ENCODE measurements at places on chromosomes 5 and 9. TPM values are rescaled to one million over a fixed set of nuclear protein-coding genes. Genes with fewer than 3 reads are reported as not detected.

DNA sequence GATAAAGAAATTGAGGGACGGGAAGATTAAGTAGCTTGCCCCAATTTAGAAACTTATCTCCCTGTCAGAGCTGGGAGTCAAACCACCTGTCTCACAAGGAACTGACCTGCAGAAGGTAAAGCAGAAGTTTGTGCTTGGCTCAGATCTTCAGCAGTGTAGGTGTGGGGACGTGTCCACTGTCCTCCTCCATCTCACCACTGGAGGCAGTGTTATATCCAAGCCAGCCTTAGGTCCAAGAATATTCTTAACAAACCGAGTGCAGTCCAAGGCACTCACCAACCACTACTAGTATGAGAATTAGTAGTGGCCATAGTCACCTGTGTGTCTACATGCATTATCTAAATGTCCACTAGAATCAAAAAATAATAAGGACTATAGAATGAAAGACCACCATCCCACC, 86.3 kb upstream of the IRX1 start:
- H3K27ac ChIP-seq = no peak overlapping the region
- DNase-seq = no peak
- no peaks in the 10 kb centered on the region for H3K4me1 ChIP-seq
- H3K27me3 ChIP-seq = no peaks in the 10 kb centered on the region
- no peak overlapping the region for H3K4me3 ChIP-seq

DNA sequence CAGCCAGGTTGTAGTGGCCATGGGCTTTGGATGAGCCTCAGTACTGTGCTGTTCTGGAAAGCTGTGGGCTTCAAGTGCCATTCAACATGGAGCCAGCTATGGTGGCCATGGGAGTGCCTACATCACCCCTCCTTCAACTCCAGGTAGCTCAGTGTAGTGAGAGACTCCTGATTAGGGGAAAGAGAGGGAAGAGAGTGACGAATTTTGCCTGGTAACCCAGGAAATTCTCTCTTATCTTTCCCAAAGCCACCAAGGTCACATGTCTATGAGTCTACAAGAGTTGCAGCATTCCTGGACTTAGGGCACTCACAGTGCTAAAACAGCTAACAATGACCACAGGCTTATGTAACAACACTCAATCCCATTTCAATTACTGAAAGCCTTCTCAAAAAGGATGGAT, 81.7 kb upstream of the SPTLC1 start:
- DNase-seq = no peak
- H3K4me1 ChIP-seq = no peaks in the 10 kb centered on the region
- no peak overlapping the region for H3K4me3 ChIP-seq
- H3K27ac ChIP-seq = no peak overlapping the region
- H3K27me3 ChIP-seq = no peaks in the 10 kb centered on the region

- no peak for DNase-seq
- no peak overlapping the region for H3K27ac ChIP-seq
- no peak overlapping the region for H3K4me3 ChIP-seq
- H3K36me3 ChIP-seq = no peaks in the 10 kb centered on the region
Observed at GRCh38 chr5:144254552-144254951, 83.9 kb downstream of the KCTD16 start.

DNA sequence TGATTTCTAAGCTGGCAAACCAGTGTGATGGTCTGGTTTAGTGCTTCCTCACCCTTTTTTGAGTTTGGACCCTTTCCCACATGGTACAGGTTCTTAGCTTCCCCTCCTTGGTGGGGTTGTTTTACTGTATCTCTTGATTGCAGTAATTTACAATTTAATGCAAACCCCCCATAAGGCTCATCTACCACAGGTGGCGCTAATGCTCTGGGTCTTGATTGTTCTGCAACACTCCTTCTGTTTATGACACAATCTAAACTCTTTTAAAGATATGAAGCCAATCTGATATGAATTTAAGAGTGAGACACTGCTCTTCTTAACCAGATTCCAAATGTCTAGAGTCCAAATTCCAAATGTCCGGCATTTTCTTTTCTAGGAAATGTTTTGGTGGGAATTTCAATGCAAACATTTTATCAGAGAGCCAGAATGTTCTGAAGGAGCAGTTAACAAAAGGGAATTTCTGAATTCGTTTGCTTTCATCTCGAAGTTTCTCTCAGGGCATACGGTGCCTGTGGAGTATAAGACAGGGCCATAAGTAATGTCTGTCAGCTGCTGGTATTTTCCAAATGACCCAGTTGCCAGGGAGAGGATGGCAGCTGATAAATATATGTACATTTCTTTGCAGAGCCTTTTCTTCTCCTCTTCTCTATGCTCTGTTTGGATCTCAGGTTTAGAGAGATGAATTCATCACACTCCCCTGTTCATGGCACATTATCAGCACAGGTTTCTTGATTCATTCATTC, 246.8 kb downstream of the ARHGAP26 start:
- peaks cover 4% of the 10 kb centered on the region for H3K4me1 ChIP-seq
- no peaks in the 10 kb centered on the region for H3K27me3 ChIP-seq
- H3K27ac ChIP-seq = no peak overlapping the region
- H3K36me3 ChIP-seq = no peaks in the 10 kb centered on the region
- no peak for DNase-seq

The IFNE gene
- not detected for total RNA-seq

DNA sequence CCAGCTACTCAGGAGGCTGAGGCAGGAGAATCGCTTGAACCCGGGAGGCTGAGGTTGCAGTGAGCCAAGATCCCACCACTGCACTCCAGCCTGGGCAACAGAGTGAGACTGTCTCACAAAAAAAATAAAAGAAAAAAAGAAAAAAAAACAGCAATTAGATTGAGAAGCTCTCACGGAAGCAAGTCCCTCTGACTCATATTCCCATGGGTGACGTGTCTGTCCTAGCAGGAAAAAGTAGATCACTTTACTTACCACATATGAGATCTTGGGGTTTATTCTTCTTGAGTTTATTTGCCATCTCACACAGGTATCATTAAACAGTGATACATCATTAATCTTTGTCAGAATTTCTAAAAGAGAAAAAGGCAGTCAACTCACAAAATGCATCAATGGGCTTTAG, 62.6 kb downstream of the SUSD1 start:
- H3K27ac ChIP-seq = no peak overlapping the region
- no peak overlapping the region for H3K4me3 ChIP-seq
- H3K27me3 ChIP-seq = no peaks in the 10 kb centered on the region
- no peak for DNase-seq

- H3K4me1 ChIP-seq = no peaks in the 10 kb centered on the region
- no peak overlapping the region for H3K4me3 ChIP-seq
- H3K36me3 ChIP-seq = no peaks in the 10 kb centered on the region
- no peak for DNase-seq
- H3K27ac ChIP-seq = no peak overlapping the region
- no peaks in the 10 kb centered on the region for H3K27me3 ChIP-seq
Observed at GRCh38 chr9:15104826-15105420, 194.7 kb upstream of the FREM1 start.

DNA sequence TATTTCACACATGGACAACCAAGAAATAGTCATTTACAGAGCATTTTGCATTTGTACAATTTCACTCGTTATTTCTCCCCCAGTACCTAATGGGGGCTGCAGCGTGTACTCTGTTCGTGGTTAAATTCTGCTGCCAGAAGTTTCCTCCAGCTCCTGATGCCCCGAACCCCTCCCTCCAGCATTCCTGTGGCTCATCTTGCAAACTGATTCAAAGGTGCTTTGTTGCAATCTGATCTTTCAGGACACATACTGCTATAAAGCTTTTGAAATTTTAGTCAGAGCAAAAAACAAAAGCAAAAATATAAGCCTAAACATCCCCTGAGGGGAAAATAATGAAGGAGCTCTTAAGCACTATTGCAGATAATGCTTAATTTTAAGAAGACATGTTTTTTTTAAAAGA, 27.7 kb downstream of the UBLCP1 start:
- H3K27ac ChIP-seq = no peak overlapping the region
- no peaks in the 10 kb centered on the region for H3K27me3 ChIP-seq
- H3K36me3 ChIP-seq = no peaks in the 10 kb centered on the region

- H3K4me3 ChIP-seq = no peak overlapping the region
- H3K27me3 ChIP-seq = no peaks in the 10 kb centered on the region
- H3K27ac ChIP-seq = no peak overlapping the region
- peaks cover 24% of the 10 kb centered on the region for H3K4me1 ChIP-seq
- DNase-seq = no peak
Observed at GRCh38 chr5:177468685-177469628, 4.5 kb downstream of the DBN1 start.

GRCh38 chr5:96128204-96128864, 166.7 kb upstream of the ELL2 start:
- no peak for DNase-seq
- no peaks in the 10 kb centered on the region for H3K36me3 ChIP-seq
- no peak overlapping the region for H3K4me3 ChIP-seq
- H3K27ac ChIP-seq = no peak overlapping the region
- no peaks in the 10 kb centered on the region for H3K27me3 ChIP-seq
- no peaks in the 10 kb centered on the region for H3K4me1 ChIP-seq

DNA sequence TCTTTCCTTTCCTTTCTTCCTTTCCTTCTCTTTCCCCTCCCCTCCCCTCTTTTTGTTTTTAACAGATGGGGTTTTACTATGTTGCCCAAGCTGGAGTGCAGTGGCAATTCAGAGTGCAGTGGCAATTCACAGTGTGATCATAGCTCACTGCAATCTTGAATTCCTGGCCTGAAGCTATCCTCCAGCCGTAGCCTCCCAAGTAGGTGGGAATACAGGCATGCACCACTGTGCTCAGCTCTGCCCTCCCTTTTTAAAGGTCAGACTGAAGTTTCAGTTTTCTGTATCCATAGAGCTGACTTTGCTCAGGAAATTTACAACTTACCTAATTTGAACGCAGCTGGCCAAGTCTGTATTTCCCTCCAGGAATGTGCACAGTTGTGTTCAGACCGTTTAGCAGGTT, 696 bp downstream of the CCL28 start:
- no peak for DNase-seq
- H3K27me3 ChIP-seq = no peaks in the 10 kb centered on the region
- H3K4me3 ChIP-seq = no peak overlapping the region
- no peak overlapping the region for H3K27ac ChIP-seq
- no peaks in the 10 kb centered on the region for H3K36me3 ChIP-seq

GRCh38 chr5:131297886-131298285, 34.0 kb downstream of the CDC42SE2 start:
- no peaks in the 10 kb centered on the region for H3K4me1 ChIP-seq
- no peak overlapping the region for H3K27ac ChIP-seq
- no peak for DNase-seq
- no peaks in the 10 kb centered on the region for H3K36me3 ChIP-seq

GRCh38 chr5:138925090-138925635, 50.0 kb upstream of the LRRTM2 start:
- no peak for DNase-seq
- no peaks in the 10 kb centered on the region for H3K27me3 ChIP-seq
- peaks cover 7% of the 10 kb centered on the region for H3K4me1 ChIP-seq

GRCh38 chr5:128378632-128379031, 159.4 kb downstream of the FBN2 start:
- no peak overlapping the region for H3K4me3 ChIP-seq
- H3K27me3 ChIP-seq = no peaks in the 10 kb centered on the region
- H3K27ac ChIP-seq = no peak overlapping the region
- DNase-seq = no peak

The SEMA6A gene
- 18.6 TPM for total RNA-seq

GRCh38 chr5:17127743-17128231, 89.6 kb upstream of the BASP1 start:
- no peaks in the 10 kb centered on the region for H3K27me3 ChIP-seq
- H3K4me1 ChIP-seq = no peaks in the 10 kb centered on the region
- no peaks in the 10 kb centered on the region for H3K36me3 ChIP-seq
- no peak for DNase-seq

DNA sequence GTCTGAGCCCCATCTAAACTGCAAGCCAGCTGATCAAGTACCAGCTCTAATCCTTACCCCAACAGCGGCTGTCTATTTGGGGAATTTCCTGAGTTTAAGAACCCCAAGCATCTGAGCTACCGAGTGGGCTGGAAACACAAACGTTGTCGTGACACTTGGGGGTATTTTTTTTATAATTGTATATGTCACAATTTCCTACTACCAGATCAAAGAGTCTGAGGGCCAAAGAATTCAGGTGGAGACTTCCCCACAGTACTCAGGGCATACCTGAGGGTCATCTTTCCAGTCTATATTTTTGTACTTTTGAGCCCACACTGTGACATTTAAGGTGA, 42.8 kb downstream of the PTTG1 start:
- H3K27ac ChIP-seq = no peak overlapping the region
- H3K27me3 ChIP-seq = no peaks in the 10 kb centered on the region
- no peak for DNase-seq
- no peaks in the 10 kb centered on the region for H3K4me1 ChIP-seq
- no peaks in the 10 kb centered on the region for H3K36me3 ChIP-seq
- H3K4me3 ChIP-seq = no peak overlapping the region

DNA sequence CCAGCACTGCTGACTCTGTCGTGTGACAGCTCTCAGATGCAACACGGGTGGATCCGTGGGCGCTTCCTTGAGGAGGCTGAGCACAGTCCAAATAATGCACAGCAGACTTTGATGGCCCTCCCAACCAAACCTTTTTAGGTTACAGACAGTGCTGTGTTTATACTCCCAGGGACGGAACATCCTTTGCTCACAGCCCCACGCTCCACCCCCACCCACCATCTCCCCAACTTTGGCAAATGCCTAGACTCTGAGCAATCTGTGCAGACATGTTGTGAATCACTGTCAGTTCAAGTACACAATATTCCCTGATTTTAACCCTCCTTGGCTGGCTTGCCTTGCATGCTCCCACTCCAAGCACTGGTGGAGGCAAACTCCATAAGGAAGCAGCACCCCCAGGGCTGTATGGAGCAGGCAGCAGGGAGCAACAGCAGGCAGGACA, 324.6 kb downstream of the MLLT3 start:
- no peaks in the 10 kb centered on the region for H3K4me1 ChIP-seq
- H3K27ac ChIP-seq = no peak overlapping the region
- H3K4me3 ChIP-seq = no peak overlapping the region
- H3K36me3 ChIP-seq = no peaks in the 10 kb centered on the region
- DNase-seq = no peak

DNA sequence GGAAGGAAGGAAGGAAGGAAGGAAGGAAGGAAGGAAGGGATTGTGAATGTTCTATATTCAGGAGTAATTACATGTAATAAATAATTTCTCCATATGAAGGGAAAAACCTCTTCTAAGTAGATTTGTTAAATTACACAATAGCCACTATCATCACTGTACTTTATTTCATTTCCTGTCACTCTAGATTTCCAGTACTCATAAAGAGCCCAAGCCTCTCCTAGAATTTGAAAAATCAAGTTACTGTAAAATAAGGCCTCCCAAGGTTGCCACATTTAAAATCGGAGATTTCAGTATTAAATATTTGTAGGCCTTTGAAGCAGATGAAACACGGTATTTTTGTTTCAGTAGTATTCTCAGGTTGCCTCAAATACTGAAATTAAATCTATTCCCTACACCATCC, 499.0 kb downstream of the CDH10 start:
- no peak for DNase-seq
- no peaks in the 10 kb centered on the region for H3K4me1 ChIP-seq
- H3K36me3 ChIP-seq = no peaks in the 10 kb centered on the region
- H3K27me3 ChIP-seq = no peaks in the 10 kb centered on the region
- H3K27ac ChIP-seq = no peak overlapping the region

DNA sequence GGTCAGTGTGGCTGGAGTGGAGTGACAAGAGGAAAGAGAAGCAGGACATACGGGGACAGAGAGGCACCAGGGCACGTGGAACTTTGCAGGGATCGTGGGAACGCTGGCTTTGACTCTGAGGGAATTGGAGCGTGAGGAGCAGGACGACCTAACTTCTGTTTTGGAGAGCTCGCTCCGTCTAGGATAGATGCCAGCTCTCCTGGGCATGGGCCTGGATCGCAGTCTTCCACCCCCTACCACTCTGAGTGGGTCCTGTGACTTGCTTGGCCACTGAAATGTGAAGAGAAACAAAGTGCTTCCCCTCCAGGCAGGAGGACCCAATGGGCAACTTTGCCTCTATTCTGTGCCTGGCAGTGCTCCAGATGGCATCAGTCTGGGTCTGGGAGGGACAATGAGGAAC, 8.7 kb upstream of the SH3PXD2B start:
- DNase-seq = no peak
- no peaks in the 10 kb centered on the region for H3K36me3 ChIP-seq
- no peak overlapping the region for H3K4me3 ChIP-seq
- H3K4me1 ChIP-seq = no peaks in the 10 kb centered on the region
- H3K27me3 ChIP-seq = no peaks in the 10 kb centered on the region
